ENCODE measurements at places on chromosomes 3 and 15.

DNA sequence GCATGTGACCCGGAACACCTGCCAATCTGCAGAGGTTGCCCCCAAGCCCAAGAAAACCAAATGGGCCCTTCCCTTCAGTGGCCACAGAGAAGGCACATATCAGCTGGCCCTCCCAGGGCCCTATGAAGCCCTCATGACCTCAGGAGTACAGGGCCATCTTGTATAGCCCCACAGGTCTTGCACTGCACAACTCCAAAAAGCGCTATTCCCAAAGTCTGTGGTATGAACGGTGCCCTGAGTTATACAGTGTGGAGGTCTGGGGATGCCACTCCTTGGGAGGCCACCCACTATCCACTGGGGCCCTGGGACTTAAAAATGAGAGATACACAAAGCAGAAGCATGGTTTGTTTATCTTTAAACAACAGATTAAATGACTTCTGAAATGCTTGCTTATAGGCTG is 61.5 kb downstream of the CAPN7 start:
- no peak for DNase-seq

- DNase-seq, result no peak
These were observed 31.8 kb upstream of the HES1 start for GRCh38 chr3:194103983-194104751.

- no peak for DNase-seq
These were observed 1043.6 kb downstream of the DIPK2A start for GRCh38 chr3:145015253-145015652.

- no peak for DNase-seq
These were observed 518.6 kb downstream of the GBE1 start for GRCh38 chr3:81242871-81243270.

DNA sequence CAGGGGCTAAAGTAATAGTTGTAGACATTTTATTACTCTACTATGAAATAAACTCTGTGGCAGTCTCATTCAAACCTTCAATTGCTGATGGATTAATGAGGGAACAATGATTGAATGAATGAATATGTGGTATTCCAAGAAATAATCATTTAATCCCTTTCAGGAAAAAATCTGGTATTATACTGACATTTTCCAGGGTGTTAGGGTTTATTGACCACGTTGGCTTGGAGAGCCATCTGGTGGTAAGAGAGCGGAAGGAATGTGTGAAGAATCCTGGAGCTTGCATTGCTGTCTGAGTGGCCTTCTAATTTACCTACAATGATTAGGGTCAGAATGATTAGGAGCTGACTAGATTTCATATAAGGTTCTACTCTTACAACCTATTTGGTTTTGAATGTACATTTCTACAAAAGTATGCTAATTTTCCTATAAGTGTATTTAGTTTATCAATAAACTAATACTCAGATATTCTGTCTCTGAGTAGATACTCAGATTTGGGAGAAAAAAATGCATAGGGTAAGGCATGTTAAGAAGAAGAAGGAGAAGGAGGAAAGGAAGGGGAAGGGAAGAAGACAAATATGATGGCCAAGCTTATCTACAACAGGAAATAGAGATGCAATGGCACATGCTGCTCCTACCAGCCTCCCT is 249.9 kb downstream of the ROBO1 start:
- DNase-seq, result no peak

- no peak for DNase-seq
These were observed 775.3 kb upstream of the ARPP21 start for GRCh38 chr3:34864011-34864410.

GRCh38 chr3:125552401-125552800 is 32.4 kb upstream of the SNX4 start:
- no peak for DNase-seq

DNA sequence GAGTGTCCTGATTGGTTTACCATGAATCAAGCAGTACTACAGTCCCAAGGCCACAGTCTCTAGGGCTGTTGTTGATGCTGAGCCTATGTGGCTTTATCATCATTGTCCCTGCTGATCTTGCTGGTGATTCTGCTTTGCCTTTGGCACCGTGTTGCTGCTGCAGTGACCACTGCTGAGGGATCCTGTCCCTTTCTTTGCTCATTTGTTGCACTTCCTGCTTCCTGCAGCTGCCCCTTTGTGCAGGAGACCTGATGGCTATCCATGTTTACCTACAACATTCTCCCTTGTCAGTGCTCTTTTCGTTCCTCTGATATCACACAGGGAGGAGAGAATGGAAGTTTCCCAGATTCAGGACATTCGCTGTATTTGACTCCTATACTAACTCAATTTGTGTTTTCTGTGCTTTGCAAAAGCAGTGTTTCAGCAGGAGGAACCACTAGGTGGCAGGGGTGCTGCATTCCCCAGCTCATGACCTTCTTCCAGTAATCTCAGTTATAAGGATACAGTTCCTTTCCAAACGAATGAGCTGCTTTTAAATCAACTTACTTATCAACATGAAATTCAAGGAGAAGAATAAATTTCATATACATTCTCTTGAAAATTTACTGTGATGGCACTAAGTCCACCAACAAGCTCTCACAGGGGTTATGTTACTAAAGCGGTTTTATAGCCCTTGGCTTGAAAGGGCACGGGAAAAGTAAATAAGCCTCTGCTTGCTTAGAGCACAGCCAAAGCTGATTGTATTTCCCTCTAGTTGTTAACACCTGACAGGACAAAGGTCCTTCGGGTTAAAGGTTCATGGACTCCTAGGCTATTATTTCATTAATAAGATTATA is 9.7 kb upstream of the THUMPD3 start:
- peak; percentile 26 for DNase-seq

DNA sequence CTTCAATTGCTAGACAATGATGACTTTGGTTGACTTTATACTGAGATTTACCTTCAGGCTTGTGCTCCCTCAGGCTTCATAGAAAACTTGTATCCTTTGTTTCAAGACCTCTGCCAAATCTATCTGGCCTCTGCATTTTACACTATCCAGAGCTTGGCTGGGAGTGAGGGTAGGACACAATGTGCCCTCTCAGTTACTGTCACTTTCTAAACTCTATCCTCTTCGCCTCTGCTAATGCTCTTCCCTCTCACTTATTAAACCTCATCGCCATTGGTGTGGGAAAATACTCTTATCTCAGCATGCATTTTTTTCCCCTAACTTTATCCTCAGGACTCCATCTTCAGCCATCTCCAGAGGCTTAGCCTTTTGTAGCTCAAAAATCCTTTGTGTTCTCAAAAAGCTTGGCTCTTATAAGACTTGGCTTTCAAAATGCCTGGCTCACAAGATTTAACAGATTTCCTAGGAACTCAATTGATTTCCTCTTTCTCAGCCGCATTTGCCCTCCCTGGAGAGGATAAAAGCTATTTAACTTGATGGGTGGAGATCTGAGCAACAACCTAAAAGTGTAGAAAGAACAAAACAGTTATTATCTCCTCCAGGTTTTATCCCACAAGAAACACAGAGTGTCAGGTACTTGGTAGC is 28.3 kb downstream of the SUCNR1 start:
- DNase-seq, result no peak

DNA sequence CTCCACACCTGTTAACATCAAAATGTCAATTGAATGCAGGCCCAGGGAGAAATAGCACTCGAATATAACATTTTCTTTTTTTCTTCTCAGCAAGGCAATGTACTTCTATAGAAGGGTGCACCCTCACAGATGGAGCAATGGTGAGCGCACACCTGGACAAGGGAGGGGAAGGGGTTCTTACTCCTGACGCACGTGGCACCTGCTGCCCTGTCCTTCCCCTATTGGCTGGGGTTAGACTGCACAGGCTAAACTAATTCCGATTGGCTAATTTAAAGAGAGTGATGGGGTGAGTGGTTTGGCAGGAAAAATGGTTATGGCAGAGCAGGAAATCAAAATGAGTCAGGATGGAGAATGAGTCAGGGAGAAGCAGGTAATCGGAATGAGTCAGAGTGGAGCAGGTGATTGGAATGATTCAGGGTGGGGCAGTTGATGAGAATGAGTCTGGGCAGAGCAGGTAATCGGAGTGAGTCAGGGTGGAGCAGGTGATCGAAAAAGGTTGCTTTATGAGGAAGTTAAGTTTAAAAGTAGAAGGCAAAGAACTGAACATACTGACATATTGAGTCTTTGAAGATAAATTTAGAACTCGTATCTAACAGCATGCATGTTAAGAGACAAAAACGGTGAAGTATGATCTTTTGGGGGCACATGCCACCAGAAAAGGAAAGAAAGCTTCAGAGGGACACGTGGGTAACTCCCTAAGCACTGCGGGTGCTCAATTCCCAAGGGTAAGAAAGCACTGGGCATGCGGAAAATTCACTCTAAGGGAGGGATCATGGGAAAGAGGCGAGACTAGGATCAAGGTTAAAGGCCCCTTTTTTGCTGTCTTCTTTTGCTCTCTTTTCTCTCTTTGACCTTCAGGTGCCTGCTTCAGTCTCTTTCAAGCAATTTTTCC is 72.9 kb upstream of the GALNT15 start:
- no peak for DNase-seq

- no peak for DNase-seq
These were observed 6.8 kb downstream of the PEAK1 start for GRCh38 chr15:77412972-77413698.

- no peak for DNase-seq
These were observed 79.7 kb downstream of the HHLA2 start for GRCh38 chr3:108376026-108376425.

DNA sequence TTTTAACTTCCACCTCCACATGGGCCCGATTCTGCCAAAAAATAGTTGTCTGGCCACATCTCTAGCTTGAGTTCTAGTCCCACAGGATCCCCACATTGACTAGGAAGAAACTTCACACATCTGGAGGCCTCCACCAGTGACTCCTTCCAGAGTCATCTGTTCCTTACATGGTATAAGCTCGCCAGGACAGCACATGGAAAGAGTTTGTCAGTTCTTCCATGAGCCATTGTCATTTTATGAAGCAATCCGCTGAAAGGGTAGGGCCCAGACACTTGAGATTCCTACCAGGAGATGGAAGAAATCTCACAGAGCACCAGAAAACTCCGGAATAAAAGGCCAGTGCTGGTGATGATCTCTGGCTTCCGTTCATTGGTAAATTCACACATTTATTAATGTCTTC is 350.5 kb upstream of the ICE2 start:
- DNase-seq, result no peak

DNA sequence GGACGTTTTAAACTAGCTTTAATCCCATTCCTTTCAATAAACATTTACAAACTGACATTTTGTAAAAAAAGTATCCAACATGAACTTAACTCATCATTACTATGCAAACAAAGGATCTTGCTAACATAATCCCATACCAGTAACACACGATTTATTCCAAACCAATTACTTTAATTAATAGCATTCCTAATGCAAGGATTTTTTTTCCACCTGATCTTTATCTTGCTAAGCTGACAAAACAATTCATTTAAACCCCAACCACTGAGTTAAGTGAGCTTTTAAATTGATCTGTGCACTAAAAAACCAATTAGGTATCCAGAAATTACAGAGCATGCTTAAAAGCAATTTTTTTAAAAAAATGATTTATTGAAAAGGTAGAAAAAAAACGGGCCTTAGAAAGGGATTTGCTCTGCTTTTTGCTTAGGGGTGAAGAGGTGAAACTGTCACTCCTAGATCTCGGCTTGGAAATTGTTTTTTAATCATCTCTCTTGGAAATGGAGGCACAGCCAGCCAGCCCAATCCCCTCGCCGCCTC is 1.2 kb downstream of the SH3BP5 start:
- DNase-seq, result no peak

DNA sequence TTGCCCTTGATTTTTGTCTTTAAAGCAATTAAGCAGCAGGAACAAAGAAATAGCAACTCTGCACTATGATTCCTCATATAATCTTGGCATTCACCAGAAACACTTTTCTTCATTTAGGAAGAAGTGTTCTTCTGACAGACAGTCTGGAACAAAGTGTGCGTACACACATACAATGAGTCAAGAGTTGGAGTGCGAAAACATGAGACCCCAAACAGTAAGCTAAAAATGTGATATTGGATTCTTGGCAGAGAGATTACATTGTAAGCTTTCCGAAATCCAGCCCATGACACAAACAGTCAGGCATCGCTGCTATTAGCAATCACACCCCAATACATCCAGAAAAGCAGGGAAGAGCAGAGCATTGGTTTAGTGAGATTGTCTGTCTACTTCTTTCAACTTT is 306.7 kb upstream of the TBC1D5 start:
- DNase-seq, result no peak

DNA sequence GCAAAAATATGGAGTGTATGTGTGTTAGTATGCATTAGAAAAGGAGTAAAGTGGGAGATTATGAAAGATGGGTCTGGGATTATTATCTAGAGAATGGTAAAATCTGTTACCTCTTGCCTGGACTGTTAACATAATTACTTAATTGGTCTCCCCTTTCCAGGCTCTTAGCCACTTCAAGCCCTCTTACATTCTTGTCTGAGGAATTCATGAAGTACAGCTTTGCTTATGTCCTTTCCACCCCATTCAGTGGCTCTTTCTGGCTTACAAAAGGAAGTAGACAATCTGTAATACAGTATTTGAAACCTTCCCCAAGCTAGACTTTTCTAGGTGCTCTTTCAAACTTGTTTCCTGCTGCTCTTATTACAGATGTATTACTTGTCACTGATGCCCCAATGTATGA is 129.8 kb downstream of the MBNL1 start:
- DNase-seq, result no peak

DNA sequence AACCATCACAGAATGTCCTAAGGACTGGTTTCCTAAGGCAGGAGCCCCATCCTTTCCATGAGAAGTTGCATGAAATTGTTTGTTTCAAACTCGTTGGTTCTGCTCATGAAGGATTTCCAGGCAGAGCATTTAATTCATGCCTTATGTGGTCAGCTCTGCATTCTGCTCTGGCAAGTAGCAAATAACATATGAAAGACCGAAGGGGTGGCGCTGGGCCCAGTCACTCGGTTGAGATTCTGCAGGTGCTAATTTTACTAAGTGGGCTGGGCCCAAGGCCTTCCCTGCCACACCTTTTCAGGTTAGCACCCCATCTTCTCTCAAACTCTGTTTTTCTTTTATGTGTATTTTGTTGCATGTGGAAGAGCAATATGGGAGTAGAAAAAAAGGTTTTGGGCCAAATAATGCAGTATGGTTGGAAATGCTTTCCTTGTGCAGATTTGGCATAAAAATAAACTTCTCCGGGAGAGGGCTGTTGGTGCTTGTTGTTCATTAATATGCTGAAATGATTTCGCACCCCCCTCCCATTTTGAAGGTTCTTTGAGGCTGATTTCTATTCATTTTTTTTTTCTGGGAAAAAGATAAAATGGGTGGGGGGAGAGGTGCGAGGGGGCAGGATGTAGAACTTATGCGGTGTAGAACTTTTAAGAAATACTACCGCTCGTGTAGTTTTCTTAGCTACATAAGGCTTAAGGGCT is 182.9 kb upstream of the FEZF2 start:
- DNase-seq, result no peak

- DNase-seq, result no peak
These were observed 171.1 kb upstream of the CCDC54 start for GRCh38 chr3:107206141-107206540.

- no peak for DNase-seq
These were observed 50.7 kb downstream of the LRCH3 start for GRCh38 chr3:197841789-197842188.

DNA sequence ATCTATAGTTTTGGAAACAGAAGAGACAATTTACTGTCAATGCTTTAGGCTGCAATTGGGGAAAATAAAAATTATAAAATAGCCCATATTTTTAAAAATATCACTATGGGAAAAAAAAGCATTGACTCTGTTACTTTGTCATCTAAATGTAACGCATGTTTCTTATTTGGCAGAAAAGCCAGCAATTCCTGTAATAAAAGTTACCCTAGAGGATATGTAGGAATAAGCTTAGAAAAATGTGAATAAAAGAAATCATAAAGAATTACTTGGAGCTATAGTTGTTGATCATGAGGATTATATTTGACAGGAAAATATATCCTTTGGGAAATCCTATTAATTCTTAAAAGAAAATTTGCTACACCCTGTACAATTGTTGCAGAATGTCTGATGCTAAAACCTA is 515.4 kb upstream of the IL12A start:
- DNase-seq, result no peak

GRCh38 chr3:74075241-74075640 is 450.5 kb upstream of the PDZRN3 start:
- no peak for DNase-seq
